ENCODE measurements at places on chromosomes 12 and 14.

DNA sequence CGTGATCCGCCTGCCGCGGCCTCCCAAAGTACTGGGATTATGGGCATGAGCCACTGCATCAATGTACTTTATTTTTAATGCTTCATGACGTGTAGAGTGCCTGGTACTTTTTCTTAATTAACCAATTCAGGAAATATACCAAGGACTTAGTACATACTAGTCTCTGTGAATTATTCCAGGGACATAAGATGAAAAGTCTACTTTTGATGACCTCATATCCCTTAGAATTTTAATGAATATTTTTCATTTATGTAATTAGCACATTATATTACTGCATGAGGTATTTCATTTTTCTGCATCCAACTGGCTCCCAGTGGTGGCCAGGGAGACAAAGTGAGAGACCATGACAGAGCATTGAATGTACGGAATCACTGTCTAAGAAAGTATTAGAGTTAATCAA lies 577.7 kb upstream of the NOVA1 start:
- DNase-seq, result no peak

DNA sequence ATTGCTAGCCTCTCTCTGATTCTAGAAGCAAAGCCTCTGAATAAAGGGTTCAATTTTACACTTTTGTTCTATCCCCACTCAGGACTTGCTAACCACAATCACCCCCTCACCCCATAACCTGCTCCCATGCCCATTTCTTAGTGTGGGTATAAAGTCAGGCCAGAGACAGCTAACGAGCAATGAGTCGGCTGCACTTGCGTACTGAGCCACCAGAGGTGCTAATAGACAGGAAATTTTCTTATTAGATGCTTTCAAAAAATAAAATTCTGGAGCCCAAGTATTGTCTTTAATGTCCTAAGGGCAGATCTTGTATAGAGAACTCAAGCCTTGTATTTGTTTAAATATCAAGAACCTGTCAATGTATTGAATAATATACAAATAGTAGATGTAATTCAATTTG lies 256.9 kb downstream of the SYT1 start:
- DNase-seq, result peak; percentile 8

DNA sequence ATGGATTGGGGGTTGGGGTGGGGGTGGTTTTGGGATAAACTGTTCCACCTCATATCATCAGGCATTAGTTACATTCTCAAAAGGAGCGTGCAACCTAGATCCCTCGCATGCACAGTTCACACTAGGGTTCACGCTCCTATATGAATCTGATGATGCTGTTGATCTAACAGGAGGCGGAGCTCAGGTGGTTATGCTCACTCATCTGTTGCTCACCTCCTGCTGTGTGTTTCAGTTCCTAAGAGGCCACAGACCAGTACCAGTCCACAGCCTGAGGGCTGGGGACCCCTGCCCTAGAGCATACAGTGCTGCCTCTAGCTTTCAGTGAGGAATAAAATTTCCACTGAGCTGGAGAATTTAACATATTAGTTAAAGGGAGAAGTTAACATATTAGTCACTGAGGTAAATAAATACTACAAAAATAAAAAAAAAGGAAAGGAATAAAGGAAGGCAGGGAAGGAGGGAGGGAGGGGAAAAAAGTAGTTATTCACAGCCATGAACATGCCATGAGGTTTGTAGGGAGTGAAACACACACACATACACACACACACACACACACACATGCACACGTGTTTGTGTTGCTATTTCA lies 612.7 kb upstream of the TBX3 start:
- DNase-seq, result no peak

DNA sequence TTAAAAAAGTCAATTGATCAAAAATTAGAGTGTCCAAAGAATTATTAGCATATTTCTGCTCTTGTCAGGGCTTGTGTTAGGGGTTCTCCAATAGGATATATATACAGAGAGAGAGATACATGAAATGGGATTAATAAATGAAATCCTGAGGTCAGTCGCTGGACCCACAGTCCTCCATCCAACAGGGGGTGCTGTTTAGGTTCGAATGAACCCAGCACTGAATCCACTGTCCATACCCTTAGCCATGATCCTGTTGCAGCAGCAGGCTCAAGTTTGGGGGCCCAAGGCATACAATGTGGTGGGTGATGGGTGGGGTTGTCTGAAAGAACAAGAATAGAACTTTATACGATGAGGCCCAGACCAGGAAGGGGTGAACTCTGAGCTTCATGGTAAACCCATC lies 780 bp upstream of the MYO1H start:
- DNase-seq, result peak; percentile 16

DNA sequence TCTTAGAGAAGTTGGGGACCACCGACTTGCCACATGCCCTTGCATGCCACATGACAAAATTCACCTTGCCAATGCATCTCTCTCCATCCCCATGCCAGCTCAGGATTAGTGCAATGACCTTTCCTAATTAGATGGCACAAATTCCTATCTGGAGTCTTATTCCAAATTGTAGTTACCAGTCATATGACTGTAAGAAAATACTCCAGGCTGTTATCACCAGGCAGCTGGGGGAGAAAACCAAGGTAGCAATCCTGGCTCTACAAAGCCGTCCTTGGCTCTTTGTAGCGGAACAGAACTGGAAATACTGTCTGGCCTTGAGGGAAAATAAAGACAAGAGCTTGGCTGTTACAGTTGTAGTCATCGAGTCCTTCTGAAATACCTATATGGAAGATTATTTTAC lies 208.5 kb upstream of the DIO2 start:
- DNase-seq, result no peak

- peak; percentile 46 for DNase-seq
Measured at GRCh38 chr12:102970780-102971179, 13.3 kb downstream of the ASCL1 start.

GRCh38 chr12:95978351-95978750 lies 17.8 kb downstream of the HAL start:
- no peak for DNase-seq

DNA sequence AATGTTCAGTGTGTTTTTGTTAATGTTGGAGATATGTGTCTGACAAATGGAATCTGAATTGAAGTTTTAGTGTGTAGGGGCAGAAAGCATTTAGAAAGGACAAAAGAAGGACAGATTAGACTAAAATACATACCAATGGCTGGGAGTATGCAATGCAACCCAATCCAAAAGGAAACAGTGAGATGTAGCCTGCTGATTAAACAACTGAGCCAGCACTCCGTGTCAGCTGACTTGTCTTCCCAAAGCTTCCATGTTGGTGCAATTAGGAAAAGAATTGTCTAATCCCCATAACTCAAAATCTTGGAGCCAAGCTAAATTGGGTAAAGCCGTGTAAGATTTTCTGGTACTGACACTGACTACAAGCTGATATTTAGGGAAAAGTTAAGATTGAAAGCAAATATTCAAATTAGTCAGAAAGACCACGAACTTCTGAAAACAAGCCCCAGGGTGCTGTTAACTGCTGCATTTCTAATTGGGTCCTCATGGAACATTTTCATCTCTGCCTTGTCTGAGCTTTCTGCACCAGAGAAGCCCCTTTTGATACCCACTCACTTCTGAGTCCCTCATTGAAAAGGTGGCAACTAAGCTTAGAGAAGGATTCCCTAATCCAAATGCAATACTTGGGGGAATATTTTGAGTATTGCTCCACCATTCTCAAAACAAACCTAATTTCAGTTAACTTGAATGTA lies 109.1 kb downstream of the DAD1 start:
- no peak for DNase-seq

GRCh38 chr12:30792648-30793499 lies 38.1 kb upstream of the CAPRIN2 start:
- DNase-seq, result no peak

- DNase-seq, result no peak
Measured at GRCh38 chr12:132513070-132513398, 23.1 kb downstream of the FBRSL1 start.

DNA sequence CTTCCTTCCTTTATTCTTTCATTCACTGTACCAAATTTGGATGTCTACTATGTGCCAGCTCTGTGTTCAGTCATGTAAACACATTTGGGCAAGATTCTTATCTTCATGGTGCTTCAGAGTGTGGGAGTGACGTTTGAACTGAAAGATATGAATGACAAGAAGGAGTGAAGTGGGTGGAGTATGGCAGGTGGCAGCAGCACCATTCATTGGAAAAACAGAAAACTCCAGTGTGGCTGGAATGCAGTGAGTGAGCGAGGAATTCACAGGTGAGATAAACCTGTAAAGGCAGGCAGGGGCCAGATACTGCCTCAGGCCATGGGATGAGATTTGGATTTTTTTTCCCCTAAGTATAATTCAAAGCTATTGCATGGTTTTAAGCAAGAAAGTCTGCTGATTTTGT lies 140.7 kb upstream of the CCDC198 start:
- no peak for DNase-seq

DNA sequence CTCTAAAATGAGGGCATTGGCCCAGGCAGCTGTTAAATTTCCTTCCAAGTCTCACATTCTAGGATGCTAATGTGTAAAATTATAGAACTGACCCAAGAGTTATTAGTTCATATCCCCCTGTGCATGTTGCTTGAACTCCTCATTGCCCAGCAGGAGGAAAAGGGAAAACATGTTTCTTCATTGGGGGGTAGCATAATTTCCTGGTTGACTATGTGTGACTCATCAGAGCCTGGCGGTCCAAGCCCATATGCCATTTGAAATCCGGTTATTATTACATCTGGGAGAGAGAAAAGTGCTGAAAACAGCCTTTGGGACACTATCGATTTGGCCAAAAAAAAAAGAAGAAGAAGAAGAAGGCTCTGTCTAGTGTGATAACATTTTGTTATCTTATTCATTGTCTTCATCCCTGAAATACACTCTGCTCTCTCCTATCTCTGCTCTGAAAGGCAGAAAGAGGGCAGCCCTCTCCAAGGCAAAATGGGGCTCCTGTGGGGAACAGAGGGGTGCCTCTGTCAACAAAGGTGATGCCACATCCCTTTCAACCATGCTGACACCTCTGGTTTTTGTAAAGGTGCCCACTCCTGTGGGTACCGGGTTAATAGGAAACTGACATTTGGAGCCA lies 114.2 kb downstream of the DAD1 start:
- DNase-seq, result no peak

DNA sequence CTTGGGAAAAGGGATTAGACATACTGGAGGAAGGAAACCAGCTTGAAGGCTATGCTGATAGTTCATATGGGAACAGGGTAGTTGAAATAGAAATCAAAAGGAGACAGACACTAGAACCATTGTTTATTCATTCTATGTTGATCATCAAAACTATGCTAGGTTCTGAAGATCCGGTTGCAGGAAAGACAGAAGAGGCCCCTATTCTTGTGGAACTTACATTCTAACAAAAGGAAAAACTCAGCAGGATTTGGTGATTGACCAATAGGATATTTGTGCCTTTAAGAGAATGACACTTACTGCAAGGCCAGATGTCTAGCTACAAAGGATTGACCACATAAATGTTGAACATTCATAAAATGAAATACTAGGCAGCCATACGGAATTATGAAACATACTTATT lies 179.2 kb downstream of the AKAP6 start:
- DNase-seq, result no peak

DNA sequence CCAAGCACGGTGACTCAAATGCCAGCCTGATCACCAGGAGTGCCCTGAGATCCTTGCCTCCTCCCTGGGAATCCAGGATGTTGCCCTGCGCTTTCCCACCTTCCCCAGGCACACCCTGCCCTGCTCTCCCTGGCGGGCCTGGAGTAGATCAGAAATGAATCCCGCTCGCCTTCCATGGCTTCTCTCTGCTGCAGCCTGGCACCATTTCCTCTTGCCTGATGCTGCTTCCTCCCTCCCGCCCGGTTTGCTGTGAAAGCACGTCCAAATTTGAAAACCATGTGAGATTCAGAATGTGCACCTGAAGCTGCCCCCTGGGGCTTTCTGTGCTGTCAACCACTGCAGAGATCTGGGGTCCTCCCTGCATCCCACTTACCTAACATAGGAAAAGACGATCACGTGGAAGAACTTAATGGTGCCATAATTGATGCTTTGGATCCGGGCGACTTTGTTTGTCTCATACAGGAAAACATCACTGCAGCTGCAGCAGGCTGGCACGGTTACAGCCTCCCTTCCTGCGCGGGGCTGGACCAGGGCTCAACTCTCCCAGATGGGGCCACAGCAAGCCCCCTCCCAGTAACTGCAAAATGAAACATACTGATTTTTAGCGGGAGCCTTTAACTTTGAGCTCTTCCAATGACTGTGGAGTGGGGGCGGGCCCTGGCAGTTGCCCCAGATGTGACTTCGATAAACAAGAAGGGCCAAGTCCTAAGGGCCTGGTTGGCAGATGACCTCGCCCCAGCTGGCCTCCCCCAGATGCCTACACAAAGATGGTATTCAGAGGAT lies 24.9 kb upstream of the C12orf76 start:
- DNase-seq, result no peak

GRCh38 chr12:109679501-109680263 lies 33.9 kb upstream of the FAM222A start:
- DNase-seq, result peak; percentile 93

DNA sequence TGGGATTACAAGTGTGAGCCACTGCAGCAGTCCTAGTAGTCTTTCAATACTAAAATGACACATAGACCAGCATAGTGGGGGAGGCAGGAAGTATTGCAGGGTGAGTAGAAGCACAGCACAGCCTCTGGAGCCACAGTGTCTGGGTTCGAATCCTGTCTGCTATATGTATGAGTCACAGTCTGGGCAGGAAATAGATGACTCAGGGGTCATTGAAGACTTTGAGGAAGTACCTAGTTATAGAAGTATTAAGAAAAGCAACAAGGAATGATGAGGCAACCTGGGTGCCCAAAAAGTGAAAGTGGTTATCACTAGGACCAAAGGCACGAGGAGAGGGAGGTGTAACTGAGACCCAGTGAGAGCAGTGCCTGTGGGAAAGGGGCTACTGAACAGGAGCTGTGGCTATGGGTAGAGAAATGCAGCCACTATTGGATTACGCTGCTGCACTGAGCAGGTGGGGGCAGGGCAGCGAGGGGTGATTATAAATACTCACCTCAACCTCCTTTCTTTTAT lies 124.0 kb downstream of the PDE3A start:
- no peak for DNase-seq

GRCh38 chr12:125329239-125330102 lies 264.2 kb downstream of the AACS start:
- peak; percentile 56 for DNase-seq
